ENCODE measurements at places on chromosomes 2 and 18.
A peak's percentile ranks its signal among the peaks of the same experiment; 100 is the strongest.

- no peak for DNase-seq
Observed at GRCh38 chr18:45820106-45820745, 5.2 kb upstream of the SIGLEC15 start.

- DNase-seq: no peak
Observed at GRCh38 chr2:46256563-46257142, 40.6 kb upstream of the EPAS1 start.

DNA sequence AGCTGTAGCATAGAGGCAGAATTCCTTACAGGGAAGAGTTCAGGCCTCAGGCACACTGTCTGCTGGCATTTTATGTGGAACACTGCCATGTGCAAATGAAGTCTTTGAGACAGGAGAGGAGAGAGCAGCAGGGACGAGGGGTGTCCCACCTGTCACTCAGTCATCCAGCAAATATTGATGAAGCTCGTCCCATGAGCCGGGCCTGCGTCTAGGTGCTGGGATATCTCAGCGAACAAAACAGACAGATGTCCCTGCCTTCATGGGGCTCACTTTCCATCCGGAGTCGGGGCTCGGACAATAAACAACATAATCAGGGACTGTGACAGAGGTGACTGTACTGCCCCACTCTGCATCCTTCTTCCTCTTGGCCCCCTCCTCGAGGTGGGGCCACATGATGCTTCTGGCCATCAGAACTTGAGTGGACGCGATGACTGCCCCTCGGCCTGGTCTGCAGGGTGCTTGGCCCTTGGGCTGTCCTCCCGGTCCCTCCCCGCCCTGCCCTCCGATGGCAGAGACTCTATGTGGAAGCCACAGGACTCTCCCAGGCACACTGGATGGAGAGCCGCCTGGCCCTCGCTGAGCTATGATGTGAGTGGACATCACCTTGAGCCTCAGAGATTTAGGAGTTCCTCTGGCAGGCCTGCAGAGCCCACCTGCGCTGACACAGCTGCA is 78.8 kb downstream of the MBP start:
- DNase-seq: no peak

DNA sequence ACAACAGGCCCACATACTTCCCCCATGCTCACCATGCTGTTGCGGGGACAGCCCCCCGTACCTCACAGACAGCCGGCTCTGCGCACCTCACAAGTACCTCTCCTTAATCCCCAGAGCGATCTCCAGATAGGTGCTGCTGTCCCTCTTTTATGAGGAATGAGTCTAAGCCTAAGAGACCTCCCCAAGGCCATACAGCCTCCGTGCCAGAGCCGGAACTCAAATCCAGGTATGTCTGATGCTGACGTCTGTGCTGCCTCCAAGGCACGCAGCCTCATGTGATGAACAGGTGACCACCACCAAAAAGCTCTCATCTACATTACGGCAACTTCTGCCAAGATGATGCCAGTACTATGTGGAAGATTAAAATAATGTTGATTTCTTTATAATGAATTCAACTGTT is 85.2 kb downstream of the EIPR1 start:
- no peak for DNase-seq

- peak; percentile 87 for DNase-seq
Observed at GRCh38 chr2:18369760-18370159, 190.7 kb downstream of the RDH14 start.

- DNase-seq: no peak
Observed at GRCh38 chr2:96502891-96503636, 2.1 kb downstream of the NEURL3 start.

DNA sequence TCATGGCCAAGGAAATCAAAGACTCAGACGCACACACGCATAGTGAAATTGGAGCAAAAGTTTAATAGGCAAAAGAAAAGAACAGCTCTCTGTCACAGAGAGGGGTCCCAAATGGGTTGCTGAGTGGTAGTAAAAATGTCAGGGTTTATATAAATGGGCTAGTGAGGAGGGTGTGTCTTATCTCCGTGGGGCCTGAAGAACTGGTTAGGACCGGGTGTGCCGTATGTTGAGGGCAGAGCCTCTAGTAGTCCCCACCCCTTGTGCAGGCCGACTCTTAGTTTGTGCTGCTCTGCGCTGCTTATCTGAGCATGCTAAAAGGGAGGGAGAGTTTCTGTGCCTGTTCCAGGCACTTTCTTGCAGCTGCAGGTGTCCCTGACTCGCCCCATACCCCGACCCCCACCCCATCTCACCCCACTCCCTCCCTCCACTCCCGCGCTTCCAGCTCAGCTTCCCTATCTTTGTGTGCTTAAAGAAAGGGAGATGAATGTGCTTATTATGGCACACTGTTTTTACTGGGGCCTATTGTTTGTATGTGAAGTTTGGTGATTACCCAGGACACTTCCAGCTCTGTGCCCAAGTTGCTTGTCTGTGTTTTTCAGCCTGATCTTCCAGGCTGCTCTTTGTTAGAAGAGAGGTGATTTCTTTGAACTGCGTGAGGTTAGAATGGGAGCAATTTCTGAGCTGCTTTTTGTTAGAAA is 167.4 kb downstream of the SPAG16 start:
- no peak for DNase-seq

DNA sequence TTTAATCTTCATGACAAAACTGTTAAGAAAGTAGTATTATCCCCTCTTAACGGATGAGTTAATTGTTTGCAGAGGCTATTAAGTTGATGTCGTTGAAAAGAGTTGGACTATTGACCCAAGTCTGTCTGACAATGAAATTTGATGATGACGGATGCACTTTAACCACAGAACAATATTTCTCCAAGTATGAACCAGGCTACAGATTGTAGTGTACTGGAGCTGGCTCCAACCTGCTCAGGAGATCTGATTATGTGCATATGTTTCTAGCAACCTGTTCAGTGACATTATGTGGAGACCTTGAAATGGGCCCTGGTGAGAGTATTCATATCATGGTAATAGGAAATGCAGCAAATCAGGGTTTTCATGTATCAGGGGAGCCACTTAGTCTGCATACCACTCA is 174.1 kb downstream of the CDH7 start:
- DNase-seq: no peak

DNA sequence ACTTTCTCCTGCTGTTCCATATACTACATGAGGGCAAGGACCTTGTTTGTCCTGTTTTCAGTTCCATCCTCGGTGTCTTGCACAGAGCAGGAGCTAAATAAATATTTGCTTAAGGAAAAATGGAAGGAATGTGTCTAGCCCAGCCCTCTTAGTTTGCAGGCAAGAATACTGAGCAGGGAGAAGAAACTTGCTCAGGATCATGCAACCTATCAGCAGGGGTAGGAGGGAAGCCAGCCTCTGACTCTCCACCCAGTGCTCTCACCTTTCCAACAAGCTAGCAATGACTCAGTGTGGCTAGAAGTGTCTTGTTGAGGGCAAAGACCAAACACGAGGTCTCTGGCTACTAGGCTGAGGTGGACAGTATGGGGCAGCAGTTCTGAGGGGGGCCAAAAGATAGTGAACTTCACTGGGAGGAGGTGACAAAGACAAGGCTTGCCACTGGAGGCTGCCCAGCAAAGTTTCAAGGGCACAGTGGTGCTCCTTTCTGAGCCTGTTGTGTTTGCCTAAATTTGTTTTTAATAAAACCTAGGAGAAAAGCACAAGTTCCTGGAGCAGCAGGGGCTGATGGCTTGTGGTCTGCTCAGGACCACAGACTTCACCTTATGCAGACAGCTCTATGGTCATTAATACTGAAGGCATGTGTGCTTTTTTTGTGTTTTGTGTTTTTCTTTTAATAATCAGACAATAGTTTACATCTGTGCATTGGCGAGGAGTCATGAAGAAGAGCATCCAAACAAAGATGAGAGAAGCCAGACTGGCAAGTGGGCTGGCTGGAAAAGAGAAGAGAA is 49.1 kb upstream of the CTAGE1 start:
- DNase-seq: peak; percentile 73

GRCh38 chr2:137964066-137964858 is at the start of gene HNMT:
Gene HNMT, plus strand, starts transcription at chr2:137964473. Its CDS starts 19 bp downstream, at chr2:137964492.
- peak; percentile 84 for DNase-seq

DNA sequence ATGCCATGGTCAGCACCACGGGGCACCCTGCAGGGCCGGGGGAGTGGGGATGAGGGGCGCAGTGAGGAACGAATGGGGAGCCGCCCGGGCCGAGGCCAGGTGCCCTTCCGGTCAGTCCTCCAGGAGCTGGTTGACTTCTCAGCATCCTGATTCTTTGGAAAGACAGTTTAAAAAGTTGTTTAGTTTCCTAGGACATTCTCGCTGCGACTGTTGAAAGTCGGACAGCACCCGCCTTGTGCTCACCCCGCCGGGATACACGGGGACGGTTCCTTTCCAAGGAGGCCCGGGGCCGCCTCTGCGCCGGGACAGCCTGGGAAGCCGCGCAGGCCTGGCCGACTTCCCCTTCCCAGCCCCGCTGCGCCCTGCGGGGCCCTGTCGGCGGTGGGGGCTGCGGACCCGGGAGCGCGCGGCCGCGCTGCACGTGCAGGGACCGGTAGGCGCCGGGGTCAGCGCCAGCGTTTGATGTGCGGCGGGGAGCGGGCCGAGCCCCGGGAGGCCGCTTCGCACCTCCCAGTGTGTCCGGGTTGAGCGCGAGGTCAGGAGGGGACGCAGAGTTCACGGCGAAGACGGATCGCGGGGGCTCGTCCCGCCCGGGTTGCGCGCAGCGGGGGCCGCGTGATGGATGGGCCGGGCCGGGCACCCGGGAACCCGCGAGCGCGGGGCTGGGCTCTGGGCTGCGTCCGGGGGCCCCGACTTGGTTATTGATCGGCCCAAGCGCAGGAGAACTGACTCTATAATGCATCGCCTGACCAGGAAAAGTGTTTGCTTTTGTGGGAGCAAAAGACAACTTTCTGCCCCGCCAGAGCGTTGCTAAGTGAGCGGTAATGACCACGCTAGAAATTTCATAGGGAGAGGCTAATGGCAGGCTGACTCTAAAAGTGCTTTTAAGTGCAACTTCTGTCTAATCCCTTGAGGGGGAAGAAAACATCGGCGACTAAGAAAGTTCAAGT is 28.0 kb upstream of the SMIM21 start:
- peak; percentile 25 for DNase-seq

- no peak for DNase-seq
Observed at GRCh38 chr2:233761040-233761769, 1.1 kb downstream of the UGT1A1 start.

DNA sequence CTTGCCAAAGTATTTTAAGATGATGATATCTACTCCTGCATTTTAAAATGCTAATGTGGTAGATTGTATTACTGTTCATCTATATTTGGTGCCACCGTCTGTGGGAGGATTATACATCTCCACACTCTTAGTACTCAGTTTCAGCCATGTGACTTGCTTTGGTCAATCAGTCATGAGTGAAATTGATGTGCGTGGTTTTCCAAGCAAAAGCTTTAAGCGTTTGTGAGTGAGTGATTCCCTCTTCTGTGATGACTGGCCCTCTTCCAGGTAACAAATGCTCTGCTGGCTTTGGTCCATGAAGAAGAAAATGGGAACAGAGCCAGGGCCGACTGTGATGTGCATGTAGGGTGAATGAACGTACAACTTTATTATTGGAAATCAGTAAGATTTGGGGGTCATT is 330.4 kb downstream of the LPIN1 start:
- peak; percentile 7 for DNase-seq

- DNase-seq: peak; percentile 5
Observed at GRCh38 chr2:212646698-212647366, 108.2 kb upstream of the ERBB4 start.

DNA sequence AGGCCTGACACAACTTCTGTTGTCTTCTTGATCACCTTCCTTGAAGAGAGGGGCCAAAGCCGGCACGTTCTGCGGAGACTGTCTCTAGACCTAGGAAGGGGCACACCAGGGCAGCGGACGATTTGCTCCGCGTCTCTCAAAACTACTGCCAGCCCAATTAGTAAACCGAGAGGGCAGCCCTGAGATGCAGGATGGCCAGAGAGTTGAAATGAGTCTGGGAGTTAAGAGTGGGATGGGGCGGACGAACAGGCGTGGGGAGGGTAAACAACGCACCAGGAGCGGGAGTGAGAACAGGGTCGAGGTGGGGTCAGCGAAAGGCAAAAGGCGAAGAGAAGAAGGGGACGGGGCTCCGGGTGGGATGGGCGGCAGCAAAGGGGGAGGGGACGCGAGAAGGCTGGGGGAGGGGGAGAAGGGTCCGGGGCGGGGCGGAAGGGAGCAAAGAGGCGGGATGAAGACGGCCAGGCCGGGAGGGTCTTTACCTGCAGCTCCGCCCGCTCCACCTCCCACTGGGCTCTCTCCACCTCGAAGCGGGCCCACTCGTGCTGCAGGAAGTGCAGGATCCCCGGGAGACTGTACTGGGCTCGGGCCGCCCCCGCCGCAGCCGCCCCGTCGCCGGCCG is 476 bp downstream of the STRN start:
- DNase-seq: no peak

- DNase-seq: no peak
Observed at GRCh38 chr2:102004581-102004980, 12.8 kb downstream of the IL1R2 start.

GRCh38 chr2:136395582-136395981 is 277.6 kb upstream of the CXCR4 start:
- no peak for DNase-seq

DNA sequence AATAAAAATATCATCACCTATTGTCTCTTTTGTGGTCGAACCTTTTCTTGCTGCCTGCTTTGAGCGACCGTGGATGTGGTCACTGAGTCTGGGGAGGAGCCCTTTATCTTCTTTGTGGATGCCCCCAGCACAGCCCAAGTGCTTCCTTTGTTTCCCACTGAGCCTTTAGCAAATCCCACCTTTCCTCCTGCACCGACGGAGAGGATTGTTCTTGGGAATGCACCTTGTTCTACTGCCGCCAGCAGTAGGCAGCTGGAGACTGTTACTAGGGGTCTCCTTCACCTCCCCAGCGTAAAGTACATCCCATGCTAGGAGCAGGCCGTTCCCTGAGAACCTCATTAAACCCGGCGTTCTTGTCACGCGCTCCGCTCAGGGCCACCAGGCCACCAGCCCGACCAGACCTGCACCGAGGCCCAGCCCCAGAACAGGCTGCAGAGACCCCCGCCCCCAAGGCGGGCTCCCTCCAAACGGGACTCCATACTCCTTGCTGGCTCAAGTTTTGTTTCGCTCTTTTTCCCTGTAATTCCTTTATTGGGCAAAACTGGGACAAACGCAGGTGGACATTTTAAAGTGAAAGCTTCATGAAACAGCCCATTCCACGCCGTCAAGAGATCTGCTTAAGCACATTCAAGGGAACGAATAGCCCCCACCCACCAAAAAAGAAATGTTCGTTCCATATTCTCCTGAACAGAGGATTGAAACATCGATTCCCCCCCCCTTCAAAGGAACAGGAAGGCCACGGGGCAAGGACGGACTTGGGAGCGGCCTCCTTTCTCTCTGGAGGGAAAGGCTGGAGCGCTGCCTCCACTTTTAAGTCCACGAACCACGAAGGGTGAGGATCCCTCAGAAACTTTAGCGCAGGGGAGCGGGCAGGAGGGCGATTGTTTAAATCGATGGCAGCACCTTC is 1.1 kb upstream of the MAT2A start:
- DNase-seq: peak; percentile 57

DNA sequence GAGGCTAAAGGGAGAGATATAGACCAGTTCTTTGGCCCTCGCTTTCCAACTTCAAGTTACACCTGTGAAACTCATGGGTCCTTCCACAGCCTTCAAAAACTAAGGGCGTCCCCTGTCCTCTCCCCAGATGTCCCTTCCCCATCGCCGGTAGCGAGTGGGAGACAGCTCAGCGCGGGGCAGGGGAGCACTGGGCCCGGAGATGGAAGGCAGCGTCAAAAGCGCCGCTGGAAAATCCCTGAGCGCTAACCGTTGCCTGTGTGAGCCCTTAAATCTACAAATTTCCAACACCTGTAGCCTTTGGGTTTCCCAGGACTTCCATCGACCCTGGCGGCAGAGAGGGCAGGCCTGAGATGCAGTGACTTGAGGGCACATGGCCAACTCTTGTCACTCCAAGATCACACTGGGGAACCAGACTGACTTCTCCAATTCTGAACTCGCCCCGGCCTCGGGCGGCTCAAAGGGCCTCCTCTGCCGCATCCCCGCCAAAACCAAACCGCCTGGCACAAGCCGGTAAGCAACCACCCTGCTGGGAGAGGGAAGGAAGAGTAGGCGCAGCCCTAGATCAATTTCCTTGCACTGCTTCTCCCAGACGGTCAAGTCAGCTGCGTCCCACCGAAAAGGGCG is 879 bp upstream of the EPAS1 start:
- DNase-seq: no peak

Measured in cardiac fibroblast (primary cell).